ENCODE measurements at places on chromosomes 7 and 10. TPM values are rescaled to one million over a fixed set of nuclear protein-coding genes. Genes with fewer than 3 reads are reported as not detected.
A peak's percentile ranks its signal among the peaks of the same experiment; 100 is the strongest.

Gene C7orf33
- not detected for total RNA-seq

Gene AGAP9
- 17.1 TPM for total RNA-seq

GRCh38 chr10:91088300-91089140, 131.9 kb upstream of the PCGF5 start:
- DNase-seq, result no peak
- no peak overlapping the region for H3K4me3 ChIP-seq
- no peaks in the 10 kb centered on the region for H3K36me3 ChIP-seq
- no peaks in the 10 kb centered on the region for H3K27me3 ChIP-seq
- no peaks in the 10 kb centered on the region for H3K4me1 ChIP-seq

Gene DYDC2
- total RNA-seq, result not detected

- DNase-seq, result no peak
- no peak overlapping the region for H3K4me3 ChIP-seq
- H3K27me3 ChIP-seq, result no peaks in the 10 kb centered on the region
Measured at GRCh38 chr10:75347186-75347585, 54.4 kb downstream of the ZNF503 start.

Gene SLC26A5
- not detected for total RNA-seq

DNA sequence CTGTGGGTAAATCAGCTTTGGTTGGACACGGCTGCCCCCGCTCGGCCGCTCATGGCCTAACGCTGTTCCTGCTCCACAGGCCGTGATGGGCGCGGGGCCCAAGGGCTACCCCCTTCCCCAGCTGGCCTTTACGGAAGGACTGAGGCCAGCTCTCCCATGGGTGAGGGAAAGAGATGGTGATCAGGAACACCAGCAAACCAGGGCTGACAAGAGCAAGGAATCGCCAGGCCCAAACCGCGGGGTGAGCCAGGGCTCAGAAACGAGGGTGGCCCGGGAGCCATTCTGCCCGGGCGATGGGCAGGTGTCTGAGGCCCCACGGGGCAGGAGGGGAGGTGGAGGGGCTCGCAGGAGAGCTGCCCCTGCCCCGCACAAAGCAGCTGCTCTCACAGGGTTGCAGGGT, 26.6 kb downstream of the GPER1 start:
- no peak overlapping the region for H3K27ac ChIP-seq
- H3K36me3 ChIP-seq, result no peaks in the 10 kb centered on the region
- H3K4me3 ChIP-seq, result no peak overlapping the region
- no peak for DNase-seq

GRCh38 chr7:111010798-111011197, 80.1 kb upstream of the LRRN3 start:
- H3K27me3 ChIP-seq, result no peaks in the 10 kb centered on the region
- H3K4me3 ChIP-seq, result no peak overlapping the region
- peaks cover 71% of the 10 kb centered on the region for H3K4me1 ChIP-seq
- H3K27ac ChIP-seq, result peak overlapping the region; percentile 82
- H3K36me3 ChIP-seq, result no peaks in the 10 kb centered on the region

Gene CHAT
- not detected for total RNA-seq

Gene GTPBP4
- total RNA-seq, result 45.2 TPM

DNA sequence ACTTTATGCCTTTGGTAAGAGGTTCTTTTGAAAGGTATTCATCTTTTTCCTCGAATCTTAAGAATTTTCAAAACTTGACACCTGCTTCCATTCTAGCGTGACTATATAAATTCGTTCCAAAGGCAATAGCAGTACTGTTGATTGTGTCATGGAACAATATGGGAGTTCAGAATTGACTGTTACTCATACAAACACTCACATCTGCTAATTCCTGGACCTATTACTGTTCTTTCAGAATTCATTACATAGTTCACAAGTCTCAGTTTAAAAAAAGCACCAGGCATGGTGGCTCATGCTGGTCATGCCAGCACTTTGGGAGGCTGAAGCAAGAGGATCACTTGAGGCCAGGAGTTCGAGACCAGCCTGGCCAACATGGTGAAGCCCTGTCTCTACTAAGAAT, 80.9 kb downstream of the CACNB2 start:
- no peak overlapping the region for H3K4me3 ChIP-seq
- no peaks in the 10 kb centered on the region for H3K4me1 ChIP-seq
- H3K27me3 ChIP-seq, result no peaks in the 10 kb centered on the region

DNA sequence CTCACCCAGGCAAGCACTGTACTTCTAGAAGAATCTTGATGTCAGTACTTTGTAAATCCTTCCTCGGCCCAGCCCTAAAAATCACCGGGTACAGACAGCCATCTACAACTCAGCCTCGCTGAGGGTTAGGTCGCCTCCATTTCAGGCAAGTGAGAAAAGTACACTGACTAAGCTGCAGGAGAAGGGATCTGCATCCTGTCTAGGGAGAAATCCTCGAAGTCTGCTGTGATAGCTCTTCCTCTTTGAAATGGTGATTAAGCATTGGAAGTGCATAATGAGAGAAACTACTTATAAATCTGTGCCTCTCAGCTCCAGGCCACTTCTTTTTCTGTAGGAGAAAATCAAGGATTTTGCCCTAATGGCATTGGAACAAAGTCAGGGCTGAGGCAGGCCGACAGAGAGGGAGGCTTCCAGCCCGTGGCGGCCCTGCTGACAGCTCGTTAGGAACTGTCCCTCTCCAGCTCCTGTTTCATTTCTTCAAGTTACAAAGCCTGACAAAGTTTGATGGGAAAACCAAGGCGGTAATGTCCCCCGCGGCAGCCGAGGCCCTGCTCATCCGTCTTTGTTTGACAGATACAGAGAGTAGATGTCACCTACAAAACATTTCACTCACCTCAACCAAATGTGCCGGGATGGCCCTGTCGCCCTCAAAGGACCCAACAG, 14.1 kb upstream of the GOT1 start:
- H3K27ac ChIP-seq, result no peak overlapping the region
- H3K4me1 ChIP-seq, result no peaks in the 10 kb centered on the region
- DNase-seq, result no peak

Gene CAMK2B
- 0.61 TPM for total RNA-seq

Gene RBM48
- 37.8 TPM for total RNA-seq

Gene NCOA4
- total RNA-seq, result 78.4 TPM

- H3K27me3 ChIP-seq, result no peaks in the 10 kb centered on the region
- no peak for DNase-seq
- H3K4me1 ChIP-seq, result no peaks in the 10 kb centered on the region
- H3K36me3 ChIP-seq, result no peaks in the 10 kb centered on the region
Measured at GRCh38 chr7:71691538-71691937, 559.6 kb downstream of the GALNT17 start.

DNA sequence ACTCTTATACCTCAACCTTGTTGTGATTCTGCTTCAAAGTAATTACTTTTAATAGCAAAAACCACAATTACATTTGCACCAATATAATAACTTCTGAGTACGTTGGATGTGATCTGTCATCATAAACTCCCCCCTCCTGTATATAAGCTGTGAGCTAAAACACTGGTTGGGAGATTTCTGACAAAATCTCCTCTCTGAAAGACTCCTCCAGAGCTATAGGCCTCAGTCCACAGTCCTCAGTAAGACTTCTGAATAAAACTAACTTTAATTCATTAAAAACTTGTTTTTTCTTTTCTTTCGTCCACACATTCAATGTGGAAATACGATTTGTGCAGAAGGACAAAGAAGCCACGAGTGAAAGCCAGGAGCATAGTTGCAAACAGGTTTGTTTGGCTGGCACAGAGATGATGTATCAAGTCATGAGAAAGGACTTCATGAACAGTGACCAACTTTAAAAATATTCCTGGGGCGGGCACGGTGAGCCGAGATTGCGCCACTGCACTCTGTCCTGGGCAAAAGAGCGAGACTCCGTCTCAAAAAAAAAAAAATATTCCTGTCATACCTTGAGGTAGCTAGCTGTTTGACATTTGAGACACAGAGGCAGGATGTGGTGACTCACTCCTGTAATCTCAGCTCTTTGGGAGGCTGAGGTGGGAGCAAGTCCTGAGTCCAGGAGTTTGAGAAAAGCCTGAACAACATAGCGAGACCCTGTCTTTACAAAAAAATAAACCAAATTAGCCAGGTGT, 91.1 kb upstream of the ARHGAP21 start:
- H3K4me1 ChIP-seq, result no peaks in the 10 kb centered on the region
- no peaks in the 10 kb centered on the region for H3K27me3 ChIP-seq
- H3K4me3 ChIP-seq, result no peak overlapping the region
- DNase-seq, result no peak
- H3K36me3 ChIP-seq, result no peaks in the 10 kb centered on the region
- no peak overlapping the region for H3K27ac ChIP-seq

GRCh38 chr10:118680197-118680596, 74.6 kb downstream of the CACUL1 start:
- H3K4me1 ChIP-seq, result no peaks in the 10 kb centered on the region
- no peaks in the 10 kb centered on the region for H3K36me3 ChIP-seq
- no peaks in the 10 kb centered on the region for H3K27me3 ChIP-seq
- no peak for DNase-seq

Gene TRIM50
- not detected for total RNA-seq

Gene SKIDA1
- not detected for total RNA-seq

GRCh38 chr10:94443549-94443948, 41.2 kb downstream of the TBC1D12 start:
- H3K27me3 ChIP-seq, result no peaks in the 10 kb centered on the region
- no peak overlapping the region for H3K27ac ChIP-seq
- no peaks in the 10 kb centered on the region for H3K36me3 ChIP-seq

GRCh38 chr7:150973571-150974451, 4.3 kb downstream of the KCNH2 start:
- DNase-seq, result no peak
- peak overlapping the region; percentile 50 for H3K4me3 ChIP-seq
- peaks cover 46% of the 10 kb centered on the region for H3K4me1 ChIP-seq

- no peak overlapping the region for H3K4me3 ChIP-seq
- no peaks in the 10 kb centered on the region for H3K4me1 ChIP-seq
- H3K36me3 ChIP-seq, result no peaks in the 10 kb centered on the region
- no peak overlapping the region for H3K27ac ChIP-seq
Measured at GRCh38 chr10:19578571-19578970, 237.7 kb upstream of the PLXDC2 start.

Gene KAZALD1
- total RNA-seq, result not detected

- H3K36me3 ChIP-seq, result no peaks in the 10 kb centered on the region
- no peak overlapping the region for H3K4me3 ChIP-seq
- no peak for DNase-seq
- H3K27me3 ChIP-seq, result no peaks in the 10 kb centered on the region
Measured at GRCh38 chr7:66301249-66301648, 96.1 kb downstream of the TPST1 start.

Gene NUTM2D
- 3.9 TPM for total RNA-seq

DNA sequence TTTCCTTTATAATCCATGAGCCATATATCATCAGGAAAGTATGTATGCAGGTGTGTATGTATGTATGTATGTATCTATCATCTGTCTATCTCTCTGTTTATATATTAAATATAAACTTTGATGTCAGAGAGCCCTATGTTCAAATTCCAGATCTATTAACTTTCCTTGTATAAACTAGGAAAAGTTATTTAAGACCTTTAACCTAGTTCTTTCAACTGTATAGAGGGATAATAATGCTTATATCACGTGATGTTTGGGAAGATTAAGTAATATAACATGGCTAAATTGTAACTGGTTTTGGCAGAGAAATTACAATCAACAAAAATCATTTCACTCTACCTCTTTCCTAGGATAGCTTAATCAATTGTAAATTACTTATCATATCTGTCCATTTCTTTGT, 628.3 kb upstream of the IGFBP3 start:
- no peaks in the 10 kb centered on the region for H3K36me3 ChIP-seq
- DNase-seq, result no peak
- H3K27me3 ChIP-seq, result no peaks in the 10 kb centered on the region
- no peak overlapping the region for H3K27ac ChIP-seq
- no peaks in the 10 kb centered on the region for H3K4me1 ChIP-seq
- H3K4me3 ChIP-seq, result no peak overlapping the region
